ENCODE measurements at places on chromosomes 4 and X.

DNA sequence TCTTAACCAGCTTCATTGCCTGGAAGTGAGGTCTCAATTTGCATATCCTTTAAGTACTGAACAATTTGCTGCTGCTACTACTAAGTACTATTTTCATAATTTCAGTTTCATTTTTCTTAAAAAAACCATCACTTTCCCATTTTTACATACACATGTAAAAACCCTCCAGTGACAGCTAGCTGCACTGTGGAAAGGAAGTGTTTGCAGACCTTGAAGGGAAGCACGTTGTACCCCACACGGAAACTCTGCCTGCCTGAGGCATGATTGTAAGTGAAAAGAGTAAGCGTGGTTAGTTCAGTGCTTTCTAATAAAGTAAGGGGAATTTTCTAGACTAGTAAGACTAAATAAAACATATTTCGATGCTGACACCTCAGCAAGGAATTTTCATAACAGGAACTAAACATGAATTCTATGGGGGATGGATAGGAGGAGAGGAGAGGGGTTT, 103.6 kb downstream of the RAPGEF2 start:
- DNase-seq, result no peak

DNA sequence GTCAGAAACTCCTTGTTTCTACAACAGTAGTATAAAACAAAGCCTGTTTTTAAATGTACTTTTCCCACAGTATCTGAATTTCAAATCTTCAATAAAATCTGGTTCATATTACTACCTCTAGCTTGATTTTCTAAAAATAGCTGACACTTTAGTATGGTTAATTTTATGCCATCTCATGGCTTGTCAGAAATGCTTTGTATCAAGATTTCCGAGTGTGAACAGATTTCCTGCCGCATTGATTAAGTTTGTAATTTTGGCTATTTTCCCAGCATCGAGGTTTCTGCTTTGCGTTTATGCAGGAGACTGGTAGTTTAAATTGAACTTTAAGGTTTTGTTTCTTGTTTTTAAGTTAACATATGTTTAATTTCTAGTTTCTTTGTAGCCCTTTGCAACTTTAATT, 44.2 kb downstream of the CLCN3 start:
- DNase-seq, result no peak

DNA sequence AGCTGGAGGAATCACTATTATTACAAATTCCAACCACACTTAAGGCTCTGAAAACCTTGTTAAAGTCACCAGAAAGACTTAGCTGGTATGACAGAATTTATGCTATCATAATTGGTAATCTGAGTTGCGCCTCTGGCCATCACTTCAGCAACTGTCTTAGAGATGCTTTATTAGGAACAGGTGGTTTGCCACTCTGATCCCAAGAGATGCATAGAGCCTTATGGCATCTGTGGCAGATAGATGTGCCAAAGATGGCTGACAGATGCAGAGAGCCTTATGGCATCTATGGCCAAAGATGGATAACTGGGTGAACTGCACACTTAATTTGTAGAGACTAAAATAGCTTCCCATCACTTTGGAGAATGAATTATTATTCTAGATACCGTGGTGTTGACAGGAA, 32.3 kb upstream of the PLAC8 start:
- DNase-seq, result no peak

GRCh38 chr4:139214039-139214534, 37.1 kb upstream of the ELF2 start:
- DNase-seq, result peak; percentile 45

DNA sequence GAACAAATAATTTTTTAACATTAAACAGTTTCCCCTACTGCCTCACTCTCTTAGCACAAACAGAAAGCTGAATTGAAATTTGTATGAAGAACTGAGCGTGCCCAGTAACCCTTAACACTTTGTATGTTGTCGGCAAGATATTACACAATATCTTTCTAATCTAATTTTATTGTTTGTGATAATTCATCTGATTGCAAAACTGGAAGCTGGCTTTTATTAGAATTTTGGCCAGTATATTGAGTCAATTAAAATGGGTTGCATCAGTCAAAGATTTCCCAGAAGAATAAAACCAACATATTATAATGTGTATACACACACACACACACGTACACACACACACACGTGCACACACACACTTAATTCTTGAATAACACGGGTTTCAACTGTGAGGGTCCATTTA, 2332.1 kb downstream of the PCDH7 start:
- DNase-seq, result no peak

All from HuH-7 (cell line).